ENCODE measurements at places on chromosomes 6 and 20.
A peak's percentile ranks its signal among the peaks of the same experiment; 100 is the strongest.

- peak; percentile 68 for DNase-seq
Observed at GRCh38 chr6:1424306-1424927, 35.0 kb downstream of the FOXF2 start.

DNA sequence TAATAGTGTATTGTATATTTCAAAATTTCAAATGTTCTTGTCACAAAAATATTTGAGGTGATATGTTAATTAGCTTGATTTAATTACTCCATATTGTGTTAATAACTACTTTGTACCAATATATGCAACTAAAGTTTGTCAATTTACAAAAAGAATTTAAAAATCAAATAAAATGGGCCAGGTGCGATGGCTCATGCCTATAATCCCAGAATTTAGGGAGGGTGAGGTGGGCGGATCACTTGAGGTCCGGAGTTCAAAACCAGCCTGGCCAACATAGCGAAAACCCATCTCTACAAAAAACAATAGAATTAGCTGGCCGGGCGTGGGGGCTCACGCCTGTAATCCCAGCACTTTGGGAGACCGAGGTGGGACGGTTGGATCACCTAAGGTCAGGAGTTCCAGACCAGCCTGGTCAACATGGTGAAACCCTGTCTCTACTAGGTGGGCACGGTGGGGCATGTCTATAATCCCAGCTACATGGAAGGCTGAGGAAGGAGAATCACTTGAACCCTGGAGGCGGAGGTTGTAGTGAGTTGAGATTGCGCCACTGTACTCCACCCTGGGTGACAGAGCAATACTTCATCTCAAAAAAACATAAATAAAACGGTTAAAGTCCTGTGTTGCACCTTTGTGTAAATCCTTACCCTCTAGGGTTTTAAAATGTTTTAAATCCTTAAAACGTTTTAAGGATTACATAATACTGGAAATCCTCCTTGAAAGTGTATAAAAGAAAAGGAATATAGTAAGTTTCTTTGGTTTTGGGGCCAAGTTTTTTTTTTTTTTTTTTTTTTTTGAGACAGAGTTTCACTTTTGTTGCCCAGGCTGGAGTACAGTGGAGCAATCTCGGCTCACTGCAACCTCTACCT is 4.0 kb downstream of the HSPA1B start:
- DNase-seq: no peak

GRCh38 chr6:5295623-5296022 is 34.3 kb downstream of the FARS2 start:
- no peak for DNase-seq

DNA sequence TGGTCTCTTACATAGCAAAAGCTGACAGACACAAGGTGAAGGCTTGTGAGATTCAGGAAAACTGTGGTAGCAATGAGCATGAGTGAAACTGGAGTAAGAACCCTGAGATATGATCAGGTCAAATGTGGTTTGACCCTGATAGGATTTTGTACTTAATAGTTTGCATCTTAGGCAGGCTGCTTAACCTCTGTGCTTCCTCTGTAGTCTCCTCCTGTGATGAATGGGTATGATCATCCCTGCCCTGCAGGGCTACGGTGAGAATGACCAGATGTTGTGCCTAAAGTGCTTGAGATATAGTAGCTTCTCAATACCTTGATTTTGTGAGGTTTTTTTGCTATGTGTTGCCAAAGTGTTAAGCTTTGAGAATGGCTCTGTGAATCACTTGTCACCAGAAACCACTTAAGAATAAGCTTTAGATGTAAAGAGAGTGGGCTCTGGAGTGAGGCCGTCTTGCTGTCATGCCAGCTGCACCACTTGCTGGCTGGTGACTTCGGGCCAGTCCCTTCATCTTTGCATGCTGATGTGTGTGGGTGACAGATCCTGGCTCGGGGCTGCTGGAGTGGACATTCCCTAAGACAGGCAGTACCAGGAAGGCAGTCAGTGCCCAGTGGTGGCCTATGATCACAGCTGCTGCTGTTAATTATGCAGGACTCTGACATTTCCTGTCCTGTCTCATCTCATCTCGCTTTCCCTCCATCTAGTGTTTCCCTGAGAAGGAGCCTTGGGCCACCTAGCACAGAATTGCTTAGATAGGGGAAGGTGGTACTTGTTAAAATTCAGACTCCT is 254.7 kb downstream of the NFATC2 start:
- DNase-seq: no peak

DNA sequence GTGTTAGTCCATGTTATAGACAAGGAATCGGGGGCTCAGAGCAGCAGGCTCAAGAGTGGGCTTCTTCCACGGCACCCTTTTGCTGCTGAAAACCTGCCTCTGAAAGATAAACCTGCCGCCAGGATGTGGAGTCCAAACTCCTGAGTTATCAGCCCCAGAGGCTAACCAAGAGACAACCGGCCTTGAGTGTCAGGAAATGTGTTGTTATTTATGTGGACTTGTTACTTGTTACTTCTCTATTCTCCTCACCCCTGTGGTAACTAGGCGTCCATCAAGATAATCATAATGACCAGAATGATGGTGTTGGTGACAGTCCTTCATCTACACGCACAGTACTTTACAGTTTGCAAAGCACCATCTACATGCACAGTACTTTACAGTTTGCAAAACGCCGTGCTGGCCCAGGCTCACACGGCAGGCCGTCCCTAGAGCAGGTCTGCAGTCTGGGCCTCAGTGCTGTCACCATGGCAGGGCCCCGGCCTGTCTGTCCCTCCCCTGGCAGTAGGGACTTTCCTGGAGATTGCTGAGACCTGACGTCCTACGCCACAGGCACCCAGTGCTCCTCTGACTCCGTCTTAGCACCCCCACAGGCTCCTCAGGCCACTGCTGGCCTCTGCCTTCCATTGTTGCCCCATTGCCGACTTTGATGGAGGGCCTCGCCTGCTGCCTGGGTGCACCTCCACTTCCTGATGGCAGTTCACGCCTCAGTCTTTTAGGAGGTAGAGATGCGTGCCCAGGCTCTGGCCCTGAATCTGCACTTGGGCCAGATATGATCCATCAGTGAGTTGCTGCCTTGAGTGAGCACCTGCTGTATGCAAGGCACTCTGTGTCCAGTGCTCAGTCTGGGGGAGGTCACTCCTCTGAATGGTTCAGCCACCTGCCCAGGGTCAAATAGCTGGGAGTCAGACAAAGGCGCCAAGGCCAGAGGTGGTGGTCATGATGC is 9.1 kb upstream of the BPIFB4 start:
- DNase-seq: no peak

DNA sequence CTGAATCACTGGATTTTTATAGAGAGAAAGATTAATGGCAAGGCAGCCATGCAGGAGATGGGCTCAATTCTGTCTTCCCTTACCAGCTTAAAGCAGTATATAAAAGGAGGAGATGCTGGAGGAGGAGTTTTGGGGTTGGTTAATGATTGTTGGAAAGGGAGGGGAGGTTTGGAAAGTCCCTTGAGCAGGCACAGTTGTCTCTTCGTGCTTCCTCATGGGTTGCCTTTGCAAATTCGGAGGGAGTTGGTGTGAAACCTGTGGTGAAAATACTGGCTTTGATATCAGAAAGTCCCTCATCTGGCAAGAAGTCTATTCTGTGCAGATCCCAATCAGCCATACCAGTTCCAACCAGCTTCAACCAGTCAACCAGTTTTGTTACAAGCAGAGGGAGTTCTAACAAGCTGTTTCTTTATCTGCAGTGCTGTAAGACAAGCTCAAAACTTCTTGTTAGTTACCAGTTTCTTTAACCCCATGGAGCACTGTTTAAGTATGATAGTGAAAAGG is 107.0 kb downstream of the HIVEP1 start:
- no peak for DNase-seq

- no peak for DNase-seq
Observed at GRCh38 chr20:19017104-19017690, 195.2 kb upstream of the SLC24A3 start.

DNA sequence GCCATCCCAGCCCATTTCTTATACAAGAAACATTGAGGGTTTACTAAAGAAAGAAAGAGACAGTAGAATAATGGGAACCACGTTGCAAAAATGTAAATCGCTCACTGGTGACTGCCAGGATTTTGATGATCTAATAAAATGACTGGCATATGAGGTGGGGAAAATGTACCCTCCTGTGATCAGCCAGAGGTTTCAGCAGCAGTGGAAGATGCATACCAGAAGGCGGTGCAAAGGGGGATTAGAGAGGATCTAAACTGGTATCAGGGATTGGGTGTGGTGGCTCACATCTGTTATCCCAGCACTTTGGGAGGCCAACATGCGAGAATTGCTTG is 60.8 kb upstream of the DDR1 start:
- no peak for DNase-seq

DNA sequence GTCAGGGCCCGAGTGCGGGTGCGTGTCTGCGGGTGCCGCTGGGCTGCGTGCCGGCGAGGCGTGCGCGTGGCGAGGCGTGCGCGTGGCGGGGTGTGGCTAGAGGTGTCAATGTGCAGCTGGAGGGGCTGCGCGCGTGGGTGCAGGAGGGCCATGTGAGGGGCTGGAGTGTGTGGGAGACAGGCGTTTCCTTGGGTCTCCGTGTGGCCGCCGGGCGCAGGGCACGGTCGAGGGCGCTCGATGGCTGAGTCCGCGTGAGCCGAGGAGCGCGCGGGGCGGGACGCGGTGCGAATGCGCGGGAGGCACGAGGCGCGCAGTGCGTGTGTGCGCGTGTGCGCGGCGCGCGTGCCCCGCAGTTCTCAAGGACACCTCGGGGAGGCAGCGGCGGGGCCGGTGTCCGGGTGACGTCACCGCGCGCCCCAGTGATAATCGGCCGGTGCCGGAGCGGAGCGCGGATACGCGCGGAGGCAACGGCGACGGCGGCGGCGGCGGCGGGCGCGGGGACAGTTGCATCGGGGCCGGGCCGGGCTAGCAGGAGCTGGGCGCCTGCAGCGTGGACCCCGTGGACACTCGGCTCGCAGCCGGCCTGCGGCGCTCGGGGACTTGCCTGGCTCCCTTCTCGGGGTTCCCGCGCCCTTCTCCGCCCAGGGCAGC is 38.7 kb downstream of the YTHDF1 start:
- no peak for DNase-seq

DNA sequence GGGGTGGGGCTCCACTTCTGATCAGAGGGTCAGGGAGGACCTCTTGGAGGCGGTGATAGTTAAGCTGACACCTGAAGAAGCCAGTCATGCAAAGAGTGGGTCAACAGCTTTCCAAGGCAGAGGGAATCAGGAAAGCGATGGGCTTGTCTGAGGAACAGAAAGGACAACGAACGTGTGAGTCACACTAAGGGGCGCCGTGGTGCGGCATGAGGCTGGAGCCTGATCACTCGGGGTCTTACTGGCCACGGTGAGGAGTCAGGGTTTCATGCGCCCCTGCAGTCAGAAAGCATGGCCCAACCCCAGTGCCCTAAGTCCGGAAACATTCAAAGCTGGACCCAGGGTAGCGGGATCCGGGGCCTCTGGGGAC is 50.6 kb upstream of the SLC32A1 start:
- DNase-seq: no peak

- DNase-seq: no peak
Observed at GRCh38 chr20:10611357-10611756, 62.4 kb downstream of the JAG1 start.
